Activated T-cell treated with anti-CD3 and anti-CD28 coated beads, Interleukin-2, amount 50 U/mL, for 48 hours (primary cell): ENCODE measurements at places on chromosomes 1 and 21.

GRCh38 chr1:108962681-108963051 is 618 bp downstream of the CLCC1 start:
- peak; percentile 45 for DNase-seq

GRCh38 chr1:185561629-185562028 is 172.6 kb upstream of the HMCN1 start:
- DNase-seq, result peak; percentile 47

DNA sequence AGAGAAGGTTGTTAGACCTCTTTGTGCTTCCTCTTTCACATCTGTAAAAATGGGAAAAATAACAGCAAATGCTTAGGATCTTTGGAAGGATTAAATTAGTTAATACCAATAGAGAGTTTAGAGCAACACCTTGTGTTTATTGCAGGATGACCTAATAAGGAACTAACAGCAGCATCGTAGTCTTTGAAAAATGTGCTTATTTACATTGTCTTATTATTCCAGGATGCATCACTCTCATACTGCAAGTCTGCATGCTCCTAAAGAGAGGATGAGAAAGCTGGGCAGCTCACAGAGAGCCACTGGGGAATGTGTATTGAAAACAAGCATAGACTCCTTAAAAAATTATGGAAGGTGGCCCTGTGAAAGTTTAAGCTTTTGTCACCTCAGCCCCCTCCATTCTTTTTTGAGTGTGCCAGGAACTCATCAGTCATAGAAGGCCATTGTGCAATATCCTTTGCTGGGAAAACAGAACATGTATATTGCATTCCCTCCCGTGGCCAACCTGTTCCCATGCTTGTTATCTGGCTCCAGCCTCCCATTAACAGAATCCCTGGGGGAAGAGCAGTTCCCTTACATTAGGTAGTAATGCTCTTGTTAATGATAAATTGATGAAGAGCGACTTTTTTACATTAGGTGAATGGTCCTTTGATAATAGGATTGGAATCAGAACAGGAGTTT is 180.7 kb downstream of the ZNF326 start:
- DNase-seq, result no peak

GRCh38 chr1:171218661-171219060 is 29.6 kb upstream of the FMO1 start:
- DNase-seq, result no peak
